ENCODE measurements at places on chromosomes 1 and 21. TPM values are rescaled to one million over a fixed set of nuclear protein-coding genes. Genes with fewer than 3 reads are reported as not detected.

- H3K27me3 ChIP-seq = no peaks in the 10 kb centered on the region
- no peaks in the 10 kb centered on the region for H3K4me1 ChIP-seq
- H3K4me3 ChIP-seq = no peak overlapping the region
- DNase-seq = no peak
- no peak overlapping the region for H3K27ac ChIP-seq
- no peaks in the 10 kb centered on the region for H3K36me3 ChIP-seq
Observed at GRCh38 chr1:15786581-15786980, 20.9 kb downstream of the UQCRHL start.

GRCh38 chr1:57857809-57858208 lies 433.9 kb upstream of the DAB1 start:
- no peaks in the 10 kb centered on the region for H3K36me3 ChIP-seq
- DNase-seq = no peak
- H3K4me3 ChIP-seq = no peak overlapping the region

DNA sequence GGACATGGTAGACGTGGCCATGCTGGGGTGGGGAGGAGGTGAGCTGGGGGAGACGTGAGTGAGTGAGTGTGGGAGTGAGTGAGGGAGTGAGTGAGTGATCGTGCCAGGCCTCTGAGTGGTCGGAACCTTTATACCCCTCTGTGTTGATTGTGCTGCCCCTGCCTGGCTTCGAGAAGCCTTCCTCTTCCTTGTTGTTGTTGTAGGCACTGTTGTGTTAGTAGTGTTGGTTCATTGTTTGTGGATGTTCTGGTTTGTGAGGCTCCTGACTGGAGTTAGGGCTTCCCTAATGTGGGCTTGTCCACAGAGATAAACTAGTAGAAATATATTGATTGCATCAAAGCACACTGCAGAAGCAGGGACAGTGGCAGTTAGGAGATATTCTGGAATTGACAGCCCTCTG lies at the start of gene KRTAP10-3:
TSS of gene KRTAP10-3 (minus strand) at position 101 of the 400 bp plus-strand sequence. CDS start at position 21, 80 bp downstream.
- H3K4me3 ChIP-seq = no peak within 1 kb of the TSS
- H3K36me3 ChIP-seq = no peaks in the 10 kb centered on the region
- DNase-seq = no peak
- H3K27ac ChIP-seq = no peak within 1 kb of the TSS

GRCh38 chr1:87867626-87868025 lies 538.9 kb downstream of the LMO4 start:
- H3K36me3 ChIP-seq = no peaks in the 10 kb centered on the region
- H3K27me3 ChIP-seq = no peaks in the 10 kb centered on the region
- no peak overlapping the region for H3K4me3 ChIP-seq
- H3K4me1 ChIP-seq = no peaks in the 10 kb centered on the region
- no peak overlapping the region for H3K27ac ChIP-seq

DNA sequence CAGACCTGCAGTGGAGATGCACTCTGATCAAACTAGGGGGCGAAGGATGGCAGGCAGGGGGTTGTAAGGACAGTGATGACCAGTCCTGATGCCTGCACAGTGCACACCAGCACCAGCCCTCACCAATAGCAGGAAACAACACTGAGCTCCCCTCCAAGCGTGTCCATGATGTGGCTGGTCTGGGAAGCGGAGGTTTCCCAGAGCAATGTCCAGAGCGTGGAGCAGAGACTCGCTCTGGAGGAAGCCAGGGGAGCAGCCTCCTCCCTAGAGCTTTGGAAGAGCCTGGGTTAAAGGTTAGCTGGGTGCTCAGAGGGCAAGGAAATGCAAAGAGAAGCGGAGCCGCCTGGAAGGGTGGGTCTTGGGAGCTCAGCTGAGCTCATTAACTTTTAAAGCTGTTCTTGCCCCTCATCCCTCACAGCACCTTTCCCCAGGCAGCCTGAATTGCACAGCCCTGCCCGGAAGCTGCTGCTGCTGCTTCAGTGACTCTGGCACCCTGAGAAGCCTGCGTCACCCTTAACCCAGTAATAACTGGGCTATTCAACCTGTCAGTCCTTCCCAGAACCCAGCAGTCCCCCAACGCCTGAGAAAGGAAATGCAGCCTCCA lies 162.2 kb upstream of the RAB4A start:
- H3K27ac ChIP-seq = no peak overlapping the region
- H3K4me1 ChIP-seq = no peaks in the 10 kb centered on the region
- no peaks in the 10 kb centered on the region for H3K36me3 ChIP-seq
- H3K27me3 ChIP-seq = no peaks in the 10 kb centered on the region
- DNase-seq = no peak
- H3K4me3 ChIP-seq = no peak overlapping the region

- H3K27ac ChIP-seq = no peak overlapping the region
- no peaks in the 10 kb centered on the region for H3K27me3 ChIP-seq
- no peaks in the 10 kb centered on the region for H3K4me1 ChIP-seq
- H3K4me3 ChIP-seq = no peak overlapping the region
- peaks cover 84% of the 10 kb centered on the region for H3K36me3 ChIP-seq
Observed at GRCh38 chr1:153933955-153934354, 11.2 kb upstream of the GATAD2B start.

GRCh38 chr1:53617851-53618499 lies 121.0 kb downstream of the GLIS1 start:
- DNase-seq = no peak
- H3K36me3 ChIP-seq = no peaks in the 10 kb centered on the region
- H3K4me1 ChIP-seq = no peaks in the 10 kb centered on the region
- no peak overlapping the region for H3K4me3 ChIP-seq
- no peak overlapping the region for H3K27ac ChIP-seq

GRCh38 chr1:228691926-228692325 lies 43.4 kb upstream of the RHOU start:
- H3K4me3 ChIP-seq = no peak overlapping the region
- no peaks in the 10 kb centered on the region for H3K36me3 ChIP-seq

DNA sequence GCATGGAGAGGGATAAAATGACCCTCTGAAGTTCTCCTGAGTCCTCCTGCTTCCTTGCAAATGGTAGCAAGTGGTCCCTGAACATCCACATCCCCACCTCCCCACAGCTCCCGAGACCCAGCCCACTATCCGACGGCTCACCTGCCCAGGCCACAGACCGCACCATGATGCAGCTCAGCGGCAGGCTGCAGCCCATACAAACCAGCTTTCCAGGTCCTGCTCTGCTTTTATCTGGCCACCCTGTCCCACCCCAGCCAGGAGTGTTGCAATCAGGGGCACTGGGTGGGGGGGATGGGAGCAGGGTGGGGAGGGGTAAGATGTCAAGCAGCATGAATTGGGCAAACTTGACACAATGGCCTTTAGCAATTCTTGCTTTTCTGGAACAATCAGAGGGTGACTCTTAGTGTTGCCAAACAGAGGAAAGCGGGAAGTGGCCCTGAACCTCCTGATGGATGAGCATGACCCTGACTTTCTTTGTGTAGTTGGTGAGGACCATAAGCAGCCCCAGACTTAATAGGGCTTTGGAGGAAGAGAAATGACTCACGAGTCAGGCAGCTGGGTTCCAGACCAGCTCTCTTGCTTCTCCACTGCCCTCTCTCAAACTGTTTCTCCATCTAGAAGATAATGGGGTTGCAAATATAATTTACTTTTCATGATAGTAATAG lies at the start of gene CHIT1:
TSS of gene CHIT1 (minus strand) at position 203 of the 665 bp plus-strand sequence. CDS start at position 166, 37 bp downstream.
- no peak within 1 kb of the TSS for H3K4me3 ChIP-seq
- H3K27ac ChIP-seq = no peak within 1 kb of the TSS
- peaks cover 6% of the 10 kb centered on the region for H3K27me3 ChIP-seq
- no peaks in the 10 kb centered on the region for H3K36me3 ChIP-seq

DNA sequence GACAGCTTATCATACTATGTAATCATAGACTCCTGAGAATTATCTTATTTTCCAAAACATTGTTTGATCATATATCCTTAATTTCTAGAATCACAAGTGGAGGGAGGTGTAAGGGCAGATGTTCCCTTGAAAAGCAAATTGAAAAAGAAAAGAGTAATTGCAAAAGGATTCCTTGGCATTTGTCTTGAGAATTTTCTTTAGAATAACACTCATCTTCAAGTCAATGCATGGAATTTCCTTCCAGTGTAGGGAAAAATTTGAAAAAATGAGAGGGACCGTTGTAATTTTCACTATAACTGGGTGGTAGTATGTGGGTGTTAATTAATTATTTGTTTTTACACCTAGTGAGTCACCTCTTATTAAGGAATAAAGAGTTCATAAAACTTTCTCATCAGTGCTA lies 724.6 kb upstream of the ADAMTS5 start:
- no peaks in the 10 kb centered on the region for H3K4me1 ChIP-seq
- H3K27ac ChIP-seq = no peak overlapping the region
- H3K4me3 ChIP-seq = no peak overlapping the region
- DNase-seq = no peak
- no peaks in the 10 kb centered on the region for H3K36me3 ChIP-seq

DNA sequence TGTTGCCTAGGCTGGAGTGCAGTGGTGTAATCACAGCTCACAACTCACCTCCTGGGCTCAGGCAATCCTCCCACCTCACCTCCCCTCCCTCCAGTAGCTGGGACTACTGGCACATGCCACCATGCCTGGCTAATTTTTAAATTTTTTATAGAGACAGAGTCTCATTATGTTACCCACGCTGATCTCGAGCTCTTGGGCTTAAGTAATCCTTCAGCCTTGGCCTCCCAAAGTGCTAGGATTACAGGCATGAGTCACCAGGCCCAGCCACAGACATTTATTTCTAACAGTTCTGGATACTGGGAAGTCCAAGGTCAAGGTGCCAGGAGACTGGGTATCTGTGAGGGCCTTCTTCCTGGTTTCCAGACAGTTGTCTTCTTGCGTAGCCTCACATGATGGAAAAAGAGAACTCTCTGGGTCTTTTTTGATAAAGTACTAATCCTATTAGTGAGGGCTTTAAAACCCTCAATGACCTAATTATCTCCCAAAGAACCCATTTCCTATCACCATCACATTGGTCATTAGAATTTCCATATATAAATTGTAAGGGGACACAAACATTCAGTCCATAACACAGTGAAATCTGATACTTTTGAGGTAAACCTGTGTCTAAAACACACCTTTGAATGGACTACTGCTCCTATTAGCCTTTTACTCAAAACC lies 67.9 kb downstream of the PHACTR4 start:
- H3K4me1 ChIP-seq = peaks cover 5% of the 10 kb centered on the region
- no peaks in the 10 kb centered on the region for H3K27me3 ChIP-seq
- H3K27ac ChIP-seq = no peak overlapping the region
- H3K36me3 ChIP-seq = peaks cover 3% of the 10 kb centered on the region
- H3K4me3 ChIP-seq = no peak overlapping the region

DNA sequence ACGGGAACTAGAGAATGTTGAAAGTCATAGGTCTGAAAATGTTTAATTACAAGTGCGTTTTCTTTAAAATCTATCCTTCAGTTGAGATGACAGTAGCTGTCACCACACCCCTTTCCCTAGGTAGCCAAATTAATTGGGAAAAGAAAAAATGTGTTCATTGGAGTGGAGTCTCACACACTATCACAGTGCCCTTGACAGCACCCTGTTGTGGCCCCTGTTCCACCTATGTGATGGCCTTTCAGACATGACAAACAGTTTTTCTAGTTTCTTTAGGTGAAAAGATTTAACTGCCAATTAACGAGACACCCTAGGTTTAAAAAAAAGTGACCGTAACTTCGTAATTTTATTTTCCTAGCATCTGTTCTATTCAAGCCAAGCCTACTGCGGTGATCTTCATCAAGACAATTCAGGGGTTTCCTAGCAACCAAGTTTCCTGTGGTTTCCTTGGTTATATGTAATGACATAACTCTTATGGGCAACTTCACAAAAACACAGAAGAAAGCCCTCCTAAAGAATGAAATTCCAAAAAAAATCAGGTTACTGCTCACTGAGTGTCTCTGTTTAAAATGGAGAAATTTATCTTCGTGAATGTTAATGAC lies 298.3 kb downstream of the PDE4B start:
- no peak overlapping the region for H3K4me3 ChIP-seq
- DNase-seq = no peak
- peaks cover 2% of the 10 kb centered on the region for H3K4me1 ChIP-seq
- no peaks in the 10 kb centered on the region for H3K36me3 ChIP-seq
- peaks cover 2% of the 10 kb centered on the region for H3K27me3 ChIP-seq

DNA sequence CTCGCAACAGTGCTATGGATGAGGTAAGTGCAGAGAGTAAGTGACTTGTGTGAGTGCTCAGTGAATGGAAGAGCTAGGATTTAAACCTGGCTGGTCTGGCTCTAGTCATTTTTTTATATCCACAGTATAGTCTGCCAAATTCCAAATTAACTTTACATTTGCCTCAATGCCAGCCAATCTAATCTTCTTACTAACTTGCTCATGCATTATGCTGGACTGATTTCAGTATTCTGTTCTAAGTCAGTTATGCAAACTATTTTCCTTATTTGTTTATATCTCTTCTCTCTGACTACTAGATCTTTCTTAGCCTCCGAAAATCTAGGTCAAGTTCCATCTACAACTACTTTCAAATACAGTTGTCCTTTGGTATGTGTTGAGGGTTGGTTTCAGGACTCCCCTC lies 133.3 kb downstream of the XPR1 start:
- H3K36me3 ChIP-seq = no peaks in the 10 kb centered on the region
- no peaks in the 10 kb centered on the region for H3K4me1 ChIP-seq
- no peaks in the 10 kb centered on the region for H3K27me3 ChIP-seq
- no peak for DNase-seq
- no peak overlapping the region for H3K27ac ChIP-seq
- no peak overlapping the region for H3K4me3 ChIP-seq

- H3K36me3 ChIP-seq = no peaks in the 10 kb centered on the region
- H3K4me3 ChIP-seq = no peak overlapping the region
- DNase-seq = no peak
- no peaks in the 10 kb centered on the region for H3K4me1 ChIP-seq
- H3K27ac ChIP-seq = no peak overlapping the region
Observed at GRCh38 chr1:110170766-110171733, 20.8 kb downstream of the SLC6A17 start.

GRCh38 chr1:152084853-152085252 lies 4.0 kb downstream of the TCHHL1 start:
- DNase-seq = no peak
- no peaks in the 10 kb centered on the region for H3K36me3 ChIP-seq
- H3K4me1 ChIP-seq = no peaks in the 10 kb centered on the region
- no peak overlapping the region for H3K27ac ChIP-seq
- H3K27me3 ChIP-seq = peaks cover 18% of the 10 kb centered on the region

- no peak overlapping the region for H3K4me3 ChIP-seq
- DNase-seq = no peak
- no peaks in the 10 kb centered on the region for H3K27me3 ChIP-seq
- H3K36me3 ChIP-seq = no peaks in the 10 kb centered on the region
- no peaks in the 10 kb centered on the region for H3K4me1 ChIP-seq
Observed at GRCh38 chr1:209030454-209031167, 552.9 kb upstream of the CAMK1G start.

Gene C1orf87
- not detected for total RNA-seq

Gene MARK1
- not detected for total RNA-seq

Gene CFHR1
- not detected for total RNA-seq

Gene OR2L3
- not detected for total RNA-seq

Gene CFAP57
- not detected for total RNA-seq

Gene GPR61
- total RNA-seq = 0.85 TPM

Gene FMO2
- not detected for total RNA-seq

Gene SH2D1B
- not detected for total RNA-seq

Gene NPR1
- not detected for total RNA-seq

Gene FHAD1
- total RNA-seq = not detected

Gene ICOSLG
- total RNA-seq = 22.9 TPM

Data from CD4-positive, alpha-beta T cell (primary cell).